ENCODE measurements at places on chromosomes 4 and X.

- DNase-seq, result no peak
Measured at GRCh38 chr4:129545599-129546278, 449.8 kb downstream of the C4orf33 start.

DNA sequence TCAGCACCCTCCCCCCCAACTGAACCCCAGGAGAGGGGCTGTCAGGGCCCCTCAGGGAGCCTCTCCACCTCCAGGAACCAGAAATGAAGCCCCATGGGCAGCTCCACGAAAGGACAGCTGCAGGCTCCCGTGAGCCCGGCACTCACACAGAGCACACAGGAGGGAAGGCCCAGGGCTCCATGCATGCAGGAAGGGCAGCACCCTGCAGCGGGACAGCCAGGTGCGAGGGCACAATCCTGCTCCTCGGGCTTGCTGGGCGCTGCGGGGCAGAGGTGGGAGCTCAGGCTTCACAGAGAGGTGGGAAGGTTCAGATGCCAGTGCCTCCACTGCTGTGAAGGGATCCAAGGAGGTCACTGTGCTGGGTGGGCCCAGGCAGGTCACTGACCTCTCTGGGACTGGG, 90.0 kb downstream of the HMX1 start:
- no peak for DNase-seq

- DNase-seq, result no peak
Measured at GRCh38 chrX:122816288-122816687, 367.8 kb upstream of the GRIA3 start.

DNA sequence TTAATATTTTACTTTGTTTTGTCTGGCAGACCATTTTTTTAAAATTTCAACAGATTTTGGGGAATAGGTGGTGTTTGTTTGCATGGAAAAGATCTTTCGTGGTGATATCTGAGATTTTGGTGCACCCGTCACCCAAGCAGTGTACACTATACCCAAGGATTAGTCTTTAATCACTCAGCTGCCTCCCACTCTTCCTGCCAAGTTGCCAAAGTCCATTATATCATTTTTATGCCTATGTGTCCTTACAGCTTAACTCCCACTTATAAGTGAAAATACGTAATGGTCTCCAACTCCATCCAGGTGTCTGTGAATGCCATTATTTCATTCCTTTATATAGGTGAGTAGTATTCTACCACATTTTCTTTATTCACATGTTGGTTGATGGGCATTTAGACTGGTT, 281.7 kb upstream of the GK2 start:
- no peak for DNase-seq

DNA sequence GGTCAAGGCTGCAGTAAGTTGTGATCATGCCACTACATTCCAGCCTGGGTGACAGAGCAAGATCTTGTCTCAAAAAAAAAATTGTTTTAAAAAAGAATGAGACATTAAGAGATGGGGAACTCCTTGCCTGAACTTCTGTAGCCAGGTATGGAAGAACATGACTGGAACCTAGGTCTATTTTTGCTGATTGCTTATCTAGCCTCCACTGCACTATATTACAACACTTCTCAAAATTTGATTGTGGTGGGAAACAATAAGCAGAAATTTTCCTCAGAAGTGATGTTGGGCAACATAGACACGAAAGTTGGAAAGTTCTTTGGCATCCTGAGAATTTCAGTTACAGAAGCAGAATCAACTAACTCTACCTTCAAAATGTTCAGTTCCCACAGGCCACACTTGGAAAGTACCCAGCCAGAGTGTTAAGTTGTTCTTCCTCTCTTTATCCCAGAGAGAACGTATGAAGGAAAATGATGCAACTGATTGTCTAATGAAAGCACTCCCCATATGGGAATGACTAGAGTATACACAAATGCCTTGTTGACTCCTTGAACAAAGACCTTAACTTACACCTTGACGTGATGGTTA, 50.0 kb downstream of the LUZP4 start:
- no peak for DNase-seq

DNA sequence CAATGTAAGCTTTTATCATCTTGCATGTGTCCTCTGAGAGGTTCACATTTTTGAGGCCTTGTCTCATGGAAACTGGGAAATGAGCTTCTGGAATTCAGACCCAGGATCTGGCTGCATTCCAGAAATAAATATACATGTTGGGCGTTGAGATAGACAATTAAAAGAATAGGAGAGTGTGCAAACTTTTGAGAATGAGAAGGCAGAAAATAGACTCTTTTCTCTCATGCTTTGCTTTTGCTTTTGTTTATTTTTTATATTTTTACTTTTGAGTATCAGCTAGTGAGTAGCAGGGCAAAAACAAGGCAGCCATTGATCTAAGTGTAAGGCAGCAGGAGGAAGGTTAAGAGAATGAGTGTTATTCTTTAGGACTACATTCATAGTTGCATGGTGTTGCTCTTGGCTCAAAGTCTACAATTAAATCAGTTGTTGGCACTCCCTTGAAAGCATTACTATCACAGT, 12.4 kb downstream of the SHROOM3 start:
- no peak for DNase-seq

GRCh38 chr4:67573193-67573592, 14.7 kb downstream of the STAP1 start:
- no peak for DNase-seq

DNA sequence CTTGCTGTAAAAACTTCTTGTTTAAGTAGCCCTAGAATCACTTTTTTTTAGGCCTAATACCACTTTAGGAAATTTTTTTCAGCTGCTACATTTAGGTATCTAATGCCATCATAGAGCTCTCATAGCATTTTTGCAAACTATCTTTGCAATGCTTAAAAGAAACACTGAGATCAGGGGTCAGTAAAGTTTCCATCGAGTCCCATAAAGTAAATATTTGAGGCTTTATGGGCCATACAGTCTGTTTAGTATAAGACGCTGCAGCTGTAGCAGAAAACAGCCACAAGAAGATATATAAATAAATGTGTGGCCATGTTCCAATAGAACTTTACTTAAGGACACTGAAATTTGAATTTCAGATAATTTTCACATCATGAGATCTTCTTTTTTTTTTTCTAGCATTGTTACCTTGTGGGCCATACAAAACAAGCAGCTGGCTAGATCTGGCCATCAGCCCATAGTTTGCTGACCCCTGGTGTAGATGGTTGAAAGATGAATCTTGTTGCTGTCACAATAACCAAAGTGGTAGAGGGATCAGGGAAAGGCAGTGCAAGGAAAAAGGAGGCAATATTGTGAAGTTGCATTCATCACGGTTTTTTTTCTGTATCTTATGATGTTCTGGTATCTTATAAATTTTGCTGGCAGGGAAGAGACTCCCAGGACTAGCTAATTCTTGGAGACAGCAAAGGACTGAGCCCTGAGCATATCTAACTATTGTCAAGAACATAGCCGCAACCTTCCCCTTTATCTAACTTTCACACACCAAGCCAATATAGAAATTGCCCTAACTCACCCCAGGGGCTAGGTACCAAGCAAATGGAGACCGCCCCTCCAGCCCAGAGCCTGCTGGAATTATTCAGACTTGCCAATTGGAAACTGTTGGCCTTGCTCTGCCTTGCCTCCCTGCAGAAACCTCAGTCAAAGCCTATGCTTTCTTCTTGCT, 46.6 kb downstream of the RASGEF1B start:
- DNase-seq, result no peak

GRCh38 chrX:70089604-70090297, 27.5 kb downstream of the OTUD6A start:
- no peak for DNase-seq

DNA sequence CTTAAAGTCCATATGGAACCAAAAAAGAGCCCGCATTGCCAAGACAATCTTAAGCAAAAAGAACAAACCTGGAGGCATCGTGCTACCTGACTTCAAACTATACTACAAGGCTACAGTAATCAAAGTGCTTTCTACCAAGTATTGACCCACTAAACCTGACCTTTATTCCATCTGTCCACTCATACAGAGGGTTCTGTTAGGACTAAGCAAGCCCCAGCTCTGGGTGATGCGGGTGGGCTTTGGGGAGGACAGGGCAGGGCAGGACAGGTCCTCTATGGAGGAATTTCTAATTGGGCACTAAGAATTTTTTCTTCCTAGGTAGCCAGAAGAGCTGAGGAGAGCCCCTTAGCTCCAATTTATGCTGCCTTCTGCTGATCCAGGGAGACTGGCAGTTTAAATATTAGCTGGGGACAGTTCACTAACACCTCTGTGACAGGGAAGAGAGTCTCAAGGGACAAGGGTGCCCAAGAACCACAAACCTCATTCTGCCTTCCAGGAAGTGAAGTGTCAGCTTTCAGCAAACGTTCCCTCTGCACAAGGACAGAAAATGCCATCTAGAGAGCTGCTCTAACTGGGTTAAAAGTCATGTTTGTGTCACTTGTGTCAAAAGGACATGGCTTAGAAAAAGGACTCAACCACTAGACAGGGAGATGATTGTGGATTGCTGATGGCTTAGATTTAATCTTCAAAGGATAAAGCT, 143.2 kb downstream of the KIT start:
- no peak for DNase-seq

DNA sequence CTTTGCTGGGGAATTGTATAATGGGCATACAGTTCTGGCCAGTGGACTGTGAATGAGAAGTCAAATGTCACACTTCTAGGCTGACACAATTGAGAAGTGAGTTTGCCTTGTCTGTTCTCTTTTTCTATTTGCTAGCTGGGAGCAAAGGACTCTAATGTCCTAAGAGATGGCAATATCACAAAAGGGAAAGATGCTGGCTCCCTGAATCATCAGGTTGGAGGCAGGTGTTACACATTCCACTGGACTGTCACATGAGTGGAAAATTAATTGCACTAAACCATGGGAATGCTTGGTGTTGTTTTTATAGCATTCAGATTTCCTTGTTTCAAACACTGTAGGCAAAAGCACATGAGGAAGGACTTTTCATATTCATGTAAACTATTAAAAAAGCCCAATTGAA, 388.3 kb downstream of the ADAM29 start:
- no peak for DNase-seq

DNA sequence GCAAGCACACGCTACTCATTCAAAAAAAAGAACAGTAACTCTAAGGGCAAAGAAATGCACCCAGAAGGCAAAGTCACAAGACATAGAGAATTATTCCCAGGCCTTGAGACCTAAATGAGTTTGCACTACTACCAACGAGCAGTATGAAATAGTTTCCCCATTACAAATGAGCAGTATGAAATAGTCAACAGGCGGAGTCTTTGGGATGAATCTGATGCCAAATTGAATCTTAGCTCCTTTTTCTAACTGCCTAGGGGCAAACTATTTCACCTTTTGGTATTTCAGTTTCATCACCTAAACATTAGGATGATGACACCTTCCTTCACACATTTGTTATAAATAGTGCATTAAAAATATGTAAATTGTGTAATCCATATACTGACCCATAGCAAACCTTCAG, 213.0 kb upstream of the FAT4 start:
- DNase-seq, result no peak

DNA sequence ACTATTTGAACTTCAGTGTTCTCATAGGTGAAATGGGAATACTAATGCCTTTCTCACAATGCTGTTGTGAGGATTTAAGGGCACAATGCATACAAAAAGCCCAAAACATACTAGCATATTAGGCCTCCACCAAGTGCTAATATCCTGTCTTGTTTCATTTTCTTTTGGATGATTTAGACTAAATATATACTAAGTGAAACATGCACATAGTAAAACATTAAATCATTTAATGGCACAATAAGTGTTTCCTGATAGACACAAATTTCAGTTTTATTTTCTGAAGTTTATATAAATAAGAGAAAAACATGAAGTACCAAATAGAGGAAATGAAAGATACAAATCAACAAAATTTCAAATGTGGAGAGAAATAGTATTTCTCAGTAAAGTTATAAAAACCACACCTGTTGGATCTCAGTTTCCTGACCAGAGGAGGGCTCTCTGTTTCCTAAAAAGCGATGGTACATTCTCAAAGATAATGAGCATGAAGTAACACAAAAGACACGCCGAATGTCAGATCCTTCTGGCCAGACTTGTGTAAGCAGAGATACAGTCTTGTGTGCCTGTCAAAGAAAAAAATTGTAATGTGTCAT, 25.1 kb downstream of the DDX60 start:
- DNase-seq, result no peak

DNA sequence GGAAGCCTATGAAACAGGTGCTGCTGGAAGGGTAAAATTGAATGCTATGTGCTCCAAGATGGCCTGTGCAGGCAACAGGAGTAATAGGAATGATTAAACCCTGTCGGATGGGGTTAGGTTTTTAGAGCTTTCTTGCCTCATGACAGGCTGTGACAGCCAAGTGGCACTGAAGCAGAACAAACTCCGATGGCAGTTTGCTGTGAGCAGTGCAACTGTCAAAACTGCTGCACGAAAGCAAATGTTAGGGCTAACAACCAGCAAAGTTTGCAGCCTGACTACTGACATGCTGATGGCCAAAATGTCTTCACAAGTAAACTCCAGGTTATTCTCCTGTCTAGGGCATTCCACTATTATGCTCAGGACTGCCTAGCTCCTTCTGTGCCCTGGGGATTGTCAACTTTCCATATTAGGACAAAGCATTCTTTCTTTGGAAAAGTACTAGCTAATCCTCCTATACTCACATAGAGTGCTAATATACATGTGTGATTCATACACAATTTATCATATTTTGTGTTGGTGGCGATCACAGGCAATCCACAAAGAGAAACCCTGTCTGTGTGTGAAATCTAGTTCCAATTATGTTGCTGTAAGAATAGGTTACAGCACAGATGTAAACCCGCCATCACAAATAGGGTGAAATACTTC, 486.6 kb upstream of the TENM3 start:
- no peak for DNase-seq

DNA sequence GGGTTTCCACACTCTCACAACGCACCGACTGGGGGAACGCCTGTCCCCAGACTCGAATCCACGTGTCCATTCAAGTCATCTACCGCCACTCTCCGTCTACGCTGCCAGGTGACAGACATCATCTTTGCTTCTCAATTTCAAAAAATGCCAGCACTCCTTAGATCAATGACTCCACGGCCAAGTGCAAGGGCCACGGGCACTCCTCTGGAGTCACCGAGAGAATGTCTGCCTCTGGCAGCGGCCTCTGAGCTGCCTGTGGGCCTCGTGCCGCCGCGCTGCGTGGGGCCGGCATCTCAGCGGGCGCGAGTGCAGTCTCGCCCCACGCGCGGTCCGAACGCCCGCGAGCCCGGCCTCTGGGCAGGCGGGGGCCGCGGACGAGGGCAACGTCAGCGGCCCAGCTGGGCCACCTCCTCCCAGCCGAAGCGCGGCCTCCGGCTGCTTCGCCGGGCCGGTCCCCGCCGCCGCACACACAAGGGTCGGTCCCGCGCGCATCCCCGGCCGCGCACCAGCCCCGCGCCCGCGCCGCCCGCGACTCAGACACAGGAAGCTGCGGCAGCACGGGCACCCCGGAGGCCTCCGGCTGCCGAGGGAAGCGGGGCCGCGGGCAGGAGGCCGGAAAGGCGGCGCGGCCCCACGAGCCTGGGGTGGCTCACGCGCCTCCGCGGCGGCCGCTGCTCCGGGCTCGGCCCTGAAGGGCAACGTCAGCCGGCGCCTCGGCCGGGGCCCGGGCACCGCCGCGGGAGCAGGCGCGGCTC, 450 bp downstream of the ACSL1 start:
- peak; percentile 87 for DNase-seq

DNA sequence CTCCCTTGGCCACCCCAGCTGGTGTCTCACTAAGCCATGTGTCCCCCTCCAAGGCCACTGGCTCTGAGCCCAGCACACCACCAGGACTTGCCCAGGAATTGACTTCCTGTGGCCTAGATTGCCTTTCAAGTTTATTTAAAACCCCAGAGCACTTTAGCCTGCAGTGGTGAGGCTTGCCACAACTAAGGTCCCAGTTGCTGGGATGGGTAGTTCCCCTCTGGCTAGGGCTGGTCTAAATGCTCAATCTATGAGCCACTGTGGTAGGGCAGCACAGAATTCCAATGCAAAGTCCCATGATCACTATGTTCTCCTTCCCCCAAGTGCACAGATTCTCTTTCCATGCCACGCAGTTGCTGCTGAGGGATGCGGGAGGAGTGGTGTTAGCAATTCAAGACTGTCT, 61.1 kb upstream of the HCCS start:
- no peak for DNase-seq

Data from lower leg skin (tissue), 4 donors.